GM04503 (cell line): ENCODE measurements at places on chromosomes 1 and 21.

GRCh38 chr1:200103966-200104583 is 76.6 kb downstream of the NR5A2 start:
- no peak for DNase-seq

GRCh38 chr1:97764991-97765390 is 155.8 kb downstream of the DPYD start:
- DNase-seq: no peak

DNA sequence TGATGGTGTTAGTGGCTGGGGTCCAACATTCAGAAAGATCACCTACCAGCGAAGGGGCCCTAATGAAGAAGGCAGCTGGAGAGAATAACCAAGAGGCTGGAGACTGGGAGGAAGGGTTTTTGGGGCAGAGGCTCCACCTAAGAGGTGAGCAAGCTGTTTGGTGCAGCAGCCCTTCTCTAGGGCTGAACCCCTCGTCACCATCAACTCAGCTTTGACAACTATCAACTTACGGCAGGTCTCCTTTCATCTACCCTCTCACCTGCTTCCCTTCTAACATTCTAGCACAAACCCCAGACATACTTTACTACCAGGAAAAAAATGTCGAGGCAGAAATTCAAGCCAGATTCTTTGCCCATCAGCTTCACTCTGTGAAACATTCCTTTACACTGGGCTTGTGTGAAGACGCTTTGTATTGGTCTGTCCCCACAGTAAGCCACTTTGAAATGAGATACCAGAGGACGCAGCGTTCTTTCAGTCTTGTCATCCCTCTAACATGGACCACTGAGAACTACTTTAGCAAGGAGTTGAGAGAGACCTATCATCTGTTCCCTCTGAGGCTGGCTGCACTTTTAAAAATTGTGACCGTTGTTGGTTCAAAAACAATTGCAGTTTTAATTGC is 84.6 kb downstream of the RAVER2 start:
- no peak for DNase-seq

DNA sequence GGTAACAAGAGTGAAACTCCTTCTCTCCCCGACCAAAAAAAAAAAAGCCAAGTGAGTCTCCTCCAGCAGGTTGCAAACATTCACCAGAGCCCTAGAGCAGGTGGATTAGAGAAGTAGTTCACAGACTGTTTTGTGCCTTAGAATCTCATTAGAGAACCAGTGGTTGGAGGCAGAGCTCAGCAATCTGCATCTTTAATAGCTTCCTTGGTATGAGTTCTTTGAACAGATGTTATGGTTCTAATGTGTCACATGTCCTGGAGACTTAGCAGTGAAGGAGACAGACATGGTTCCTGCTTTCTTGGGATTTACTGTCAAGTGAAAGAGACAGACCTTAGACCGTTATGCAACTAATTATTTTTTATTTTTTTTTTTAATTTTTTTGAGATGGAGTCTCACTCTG is 26.8 kb downstream of the SESN2 start:
- DNase-seq: no peak

DNA sequence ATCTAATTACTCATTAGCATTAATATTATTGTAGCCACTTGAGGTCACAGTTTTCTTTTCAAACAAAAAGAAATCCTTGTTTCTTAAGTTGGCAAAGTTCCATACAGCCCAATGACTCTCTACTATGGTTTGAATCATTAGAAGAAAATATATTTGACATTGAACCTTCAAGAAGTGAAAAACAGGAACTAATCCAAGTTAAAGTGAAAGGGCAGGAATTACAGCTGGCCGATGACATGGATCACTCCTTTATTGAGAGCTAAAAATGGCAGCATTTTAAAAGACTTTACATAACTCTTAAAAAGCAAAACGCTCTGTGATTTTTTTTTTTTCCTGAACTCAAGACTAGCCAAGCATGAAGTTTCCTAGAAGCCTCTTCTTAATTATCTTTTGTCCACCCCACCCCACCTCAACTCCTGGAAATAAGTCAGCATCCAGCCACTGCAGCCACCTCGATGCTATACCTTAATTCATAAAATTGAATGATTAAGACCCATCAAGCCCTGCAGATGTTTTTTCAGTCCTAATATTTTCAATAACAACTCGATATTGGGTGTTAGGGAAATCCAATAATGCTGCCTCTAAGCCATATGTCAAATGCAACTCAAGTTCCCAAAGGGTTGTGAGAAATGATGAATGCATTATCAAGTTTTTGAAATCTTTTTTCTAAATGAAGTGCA is 323.1 kb downstream of the HHIPL2 start:
- peak; percentile 1 for DNase-seq

GRCh38 chr1:224435318-224435763 is 744 bp upstream of the WDR26 start:
- DNase-seq: peak; percentile 79

DNA sequence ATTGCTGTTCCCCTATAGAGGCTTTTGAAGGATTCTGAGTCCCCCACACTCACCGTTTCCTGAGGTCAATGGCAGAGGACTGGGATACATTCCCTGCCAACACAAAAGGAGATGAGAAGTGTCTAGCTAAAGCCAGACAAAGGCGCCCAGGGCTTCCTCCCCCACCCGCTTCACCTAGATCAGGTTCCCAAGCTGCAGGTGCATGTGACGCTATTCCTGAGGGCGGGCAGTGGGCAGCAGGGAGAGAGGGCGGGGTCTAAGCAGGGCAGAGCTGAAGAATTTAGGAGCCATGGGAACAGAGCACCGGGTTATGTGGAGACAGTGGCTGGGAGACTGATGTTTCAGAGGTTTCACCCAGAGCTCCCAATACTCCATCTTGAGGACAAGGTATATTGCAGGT is 6.0 kb upstream of the ARHGEF2 start:
- no peak for DNase-seq

GRCh38 chr1:19840228-19840627 is 25.1 kb upstream of the RNF186 start:
- DNase-seq: no peak
